ENCODE measurements at places on chromosomes 2 and 18.

- no peak for DNase-seq
Observed at GRCh38 chr2:669323-669722, 7.9 kb downstream of the TMEM18 start.

GRCh38 chr2:219967247-219968245 lies 340.1 kb downstream of the SLC4A3 start:
- no peak for DNase-seq

DNA sequence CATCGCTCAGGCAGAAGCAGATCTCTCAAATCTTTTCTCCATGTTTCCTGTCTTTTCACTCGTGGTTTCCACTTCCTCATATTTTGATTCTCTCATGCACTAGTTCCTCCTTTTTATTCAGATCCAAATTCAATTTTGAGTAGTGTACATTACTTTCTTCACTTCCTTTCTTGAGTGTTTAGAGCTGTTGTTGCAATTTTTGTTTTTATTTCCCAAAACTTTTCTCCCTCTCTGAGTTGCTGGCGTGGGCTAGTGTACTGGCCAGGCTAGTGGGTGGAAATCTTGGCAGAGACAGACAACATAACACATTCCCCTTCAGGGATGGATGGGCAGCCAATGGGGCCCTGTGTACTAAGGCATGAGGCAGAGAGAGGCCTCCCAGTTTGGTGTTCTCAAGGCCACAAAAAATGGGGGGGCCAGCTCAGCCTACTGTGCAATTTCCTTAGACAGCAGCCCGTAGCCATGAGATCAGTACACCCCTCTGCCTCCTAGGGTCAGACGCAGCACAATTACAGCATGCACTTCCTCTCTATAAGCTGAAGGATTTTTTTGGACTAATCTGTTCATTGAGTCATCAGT lies 145.1 kb upstream of the PID1 start:
- DNase-seq: no peak

GRCh38 chr2:11866358-11867335 lies 120.2 kb downstream of the LPIN1 start:
- no peak for DNase-seq

DNA sequence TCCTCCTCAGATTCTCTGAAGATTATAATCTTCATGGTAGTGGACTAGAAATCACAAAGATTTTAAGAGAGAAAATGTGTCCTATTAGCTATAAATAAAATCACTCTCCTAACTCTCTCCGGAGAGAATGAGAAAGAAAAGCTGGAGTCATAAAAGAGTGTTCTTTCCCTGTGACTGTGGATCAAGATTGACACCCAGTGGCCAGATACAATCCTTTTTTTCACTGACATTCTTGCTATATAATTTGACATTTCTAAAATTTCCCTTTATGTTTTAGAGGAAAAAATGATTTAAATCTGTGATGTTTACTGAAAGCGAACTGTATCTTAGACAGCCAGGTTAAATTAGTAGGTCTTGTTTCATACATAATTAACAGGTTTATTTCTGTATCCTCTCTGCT lies 35.4 kb upstream of the LRP2 start:
- no peak for DNase-seq

DNA sequence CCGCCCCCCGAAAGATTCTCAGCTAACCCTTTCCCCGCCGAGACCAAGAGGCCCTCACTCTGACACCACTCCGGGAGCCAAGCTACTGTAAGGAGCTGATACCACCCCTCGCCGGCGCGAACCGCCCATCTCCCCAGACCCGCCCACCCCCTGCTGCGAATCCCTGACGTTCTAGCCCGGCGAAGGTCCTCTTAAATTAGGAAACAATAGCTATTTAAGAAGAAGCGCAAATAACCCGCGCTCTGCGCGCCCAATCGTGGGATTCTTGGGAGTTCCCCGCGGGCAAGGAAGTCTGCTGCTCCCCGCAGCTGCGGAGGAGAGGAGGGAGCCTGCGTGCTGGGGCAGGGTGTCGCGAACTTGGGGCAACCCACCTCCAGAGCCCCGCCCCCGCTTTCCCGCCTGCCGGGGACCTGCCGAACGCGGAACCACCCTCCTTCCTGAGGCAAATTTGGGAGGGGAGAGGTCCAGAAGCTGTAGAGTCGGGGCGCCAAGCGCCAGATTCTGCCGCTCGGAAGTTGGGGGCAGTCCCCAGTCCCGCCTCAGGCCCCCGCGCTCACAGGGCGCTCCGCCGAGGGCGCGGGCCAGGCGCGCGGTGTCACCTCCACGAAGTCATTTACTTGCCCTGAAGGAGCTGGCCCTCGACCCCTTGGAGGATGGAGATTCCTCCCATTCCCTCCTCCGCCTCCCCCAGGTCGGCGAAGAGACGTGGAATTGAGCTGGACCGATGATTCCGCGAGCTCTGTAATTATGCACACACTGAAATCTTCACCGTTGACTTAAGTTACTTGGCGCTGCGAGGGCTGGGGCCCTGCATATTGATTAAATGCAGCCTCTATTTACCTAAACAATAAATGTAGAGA lies 8.4 kb upstream of the SP9 start:
- DNase-seq: no peak

DNA sequence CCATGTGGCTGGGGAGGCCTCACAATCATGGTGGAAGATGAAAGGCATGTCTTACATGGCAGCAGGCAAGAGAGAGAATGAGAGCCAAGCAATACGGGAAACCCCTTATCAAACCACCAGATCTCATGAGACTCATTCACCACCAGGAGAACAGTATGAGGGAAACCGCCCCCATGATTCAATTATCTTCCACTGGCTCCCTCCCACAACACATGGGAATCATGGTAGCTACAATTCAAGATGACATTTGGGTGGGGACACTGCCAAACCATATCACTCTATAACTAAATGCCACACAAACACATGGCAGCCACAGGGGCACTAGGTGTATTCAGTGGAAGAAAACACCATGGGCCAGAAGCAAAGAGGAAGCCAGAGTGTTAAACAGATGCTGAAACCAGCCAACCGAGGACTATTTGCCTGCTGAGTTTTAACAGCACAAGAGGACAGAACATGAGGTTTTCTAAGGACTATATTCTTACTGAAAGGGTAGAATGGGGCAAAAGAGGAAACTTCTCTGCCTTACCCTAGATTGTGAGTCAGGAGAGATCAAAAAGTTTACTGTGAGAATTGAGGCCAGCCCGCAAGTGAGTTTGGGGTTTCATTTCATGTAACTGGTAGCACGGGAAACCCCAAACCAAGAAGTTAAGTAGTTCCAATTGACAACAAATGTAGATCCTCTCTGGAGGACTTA lies 49.2 kb downstream of the SIGLEC15 start:
- no peak for DNase-seq

DNA sequence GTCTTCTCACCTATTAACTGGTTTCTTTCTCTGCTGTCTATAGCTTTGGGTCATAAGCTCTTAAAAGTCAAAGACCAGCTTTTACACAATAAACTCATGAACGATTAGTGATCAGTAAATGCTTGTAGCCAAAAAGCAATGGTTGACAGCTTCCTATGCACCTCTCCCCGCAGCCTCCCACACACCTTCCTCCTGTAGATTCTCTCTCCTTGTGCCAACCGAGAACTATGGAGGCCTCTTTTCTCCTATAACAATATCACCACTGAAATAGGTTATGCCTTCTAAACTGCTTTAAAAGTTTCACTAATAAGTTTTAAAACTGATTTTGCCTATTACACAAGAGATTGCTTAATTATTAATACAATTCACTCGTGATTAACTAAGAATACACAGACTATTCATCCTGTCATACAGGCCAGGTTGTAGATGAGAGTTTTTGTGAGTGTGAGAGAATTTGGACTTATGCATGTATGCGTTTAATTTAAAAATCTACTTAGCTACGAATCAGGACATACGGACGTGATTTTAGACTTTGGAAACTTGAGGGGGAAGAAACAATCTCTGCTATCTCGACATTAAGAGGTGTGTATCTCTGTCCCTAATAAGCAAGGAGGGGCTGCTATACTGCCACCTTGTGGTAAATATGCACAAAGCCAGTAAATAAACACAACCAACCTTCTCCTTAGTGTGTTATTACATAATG lies 229.1 kb upstream of the RBBP8 start:
- DNase-seq: peak; percentile 16

GRCh38 chr2:143452817-143453451 lies 323.7 kb downstream of the ARHGAP15 start:
- DNase-seq: no peak

DNA sequence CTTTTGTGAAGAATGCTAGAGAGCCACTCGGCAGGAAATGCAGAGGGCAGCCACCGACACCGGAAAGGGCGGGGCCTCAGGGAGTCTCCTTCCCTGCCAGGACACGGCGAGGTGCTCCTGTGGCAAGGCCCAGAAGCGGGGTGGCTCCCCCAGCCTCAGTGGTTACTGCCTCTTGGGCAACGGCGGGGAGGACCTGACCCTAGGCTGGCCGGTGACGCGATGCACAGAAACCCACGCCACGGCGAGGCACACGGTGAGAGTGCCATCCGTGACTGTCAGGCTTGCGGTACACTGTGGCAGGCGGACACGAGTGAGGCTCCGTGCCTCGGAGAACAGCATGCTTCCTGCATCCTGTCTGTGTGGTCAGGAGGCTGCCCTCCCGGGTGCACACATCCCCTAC lies 47.8 kb downstream of the ZAP70 start:
- DNase-seq: no peak

DNA sequence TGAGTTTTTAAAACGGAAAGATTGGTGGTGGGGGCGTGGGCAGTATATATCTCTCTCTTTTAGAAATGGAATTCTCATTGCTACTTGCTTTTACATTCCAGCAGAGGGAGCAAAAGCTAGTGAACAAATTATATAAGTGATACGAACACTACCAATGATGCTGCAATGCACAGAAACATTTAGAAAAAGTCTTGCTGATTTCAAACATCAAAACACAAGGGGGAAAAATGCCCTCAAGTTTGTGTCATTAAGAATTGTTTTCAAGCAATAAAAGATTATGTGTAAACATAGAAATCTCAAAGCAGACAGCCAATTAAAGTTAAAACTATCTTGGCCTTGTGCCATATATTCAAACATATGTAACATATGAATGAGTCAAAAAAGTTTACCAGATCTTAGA lies 296.3 kb upstream of the KCNJ3 start:
- DNase-seq: no peak

DNA sequence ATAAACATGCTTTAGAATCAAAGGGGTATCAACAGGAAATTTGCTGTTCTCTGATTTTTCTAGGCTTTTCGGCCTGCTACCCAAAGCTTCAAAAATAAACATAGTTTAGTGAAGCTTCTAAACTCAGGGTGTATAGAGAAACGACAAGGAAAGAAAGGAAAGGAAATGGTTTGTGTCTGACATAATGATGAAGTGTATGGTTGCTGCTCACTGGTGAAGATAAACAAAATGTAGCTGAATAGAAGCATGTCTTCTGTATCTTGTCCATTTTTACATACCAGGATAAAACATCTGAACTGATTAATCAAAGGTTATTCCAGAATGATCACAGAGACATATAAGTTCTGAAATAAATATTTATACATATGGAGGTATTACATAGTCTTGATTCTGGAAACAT lies 1324.6 kb upstream of the NRXN1 start:
- DNase-seq: no peak

- DNase-seq: no peak
Observed at GRCh38 chr2:240280621-240281020, 140.2 kb upstream of the OTOS start.

DNA sequence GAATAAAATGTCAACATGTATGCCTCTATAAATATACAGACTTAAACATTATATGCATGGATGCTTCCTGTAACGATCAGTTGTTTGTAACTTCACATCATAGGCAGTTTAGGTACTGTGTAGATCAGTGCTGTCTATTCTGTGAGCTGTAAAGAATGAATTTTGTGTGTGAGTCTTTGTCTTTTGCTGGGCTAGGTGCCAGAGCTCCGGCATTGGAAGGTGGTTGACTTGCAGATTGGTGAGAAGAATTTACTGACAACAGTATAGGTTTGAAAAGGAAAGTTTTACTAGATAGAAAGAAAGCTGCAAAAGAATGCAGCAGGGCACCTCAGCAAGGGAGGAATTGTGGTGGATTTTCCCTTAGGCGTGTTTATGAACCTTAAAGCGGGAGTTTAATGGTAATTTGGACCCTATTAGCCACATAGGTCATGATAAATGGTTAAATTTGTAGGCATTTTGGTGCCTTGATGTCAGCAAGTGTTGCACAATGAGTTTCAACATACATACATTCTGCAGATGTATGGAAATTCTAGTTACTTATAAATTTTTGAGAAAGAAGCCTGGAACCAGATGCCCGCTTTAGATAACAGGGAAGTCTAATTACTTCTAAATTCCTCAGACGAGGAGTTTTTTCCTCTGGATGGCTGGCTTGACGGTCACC lies 6.7 kb upstream of the QPCT start:
- no peak for DNase-seq

DNA sequence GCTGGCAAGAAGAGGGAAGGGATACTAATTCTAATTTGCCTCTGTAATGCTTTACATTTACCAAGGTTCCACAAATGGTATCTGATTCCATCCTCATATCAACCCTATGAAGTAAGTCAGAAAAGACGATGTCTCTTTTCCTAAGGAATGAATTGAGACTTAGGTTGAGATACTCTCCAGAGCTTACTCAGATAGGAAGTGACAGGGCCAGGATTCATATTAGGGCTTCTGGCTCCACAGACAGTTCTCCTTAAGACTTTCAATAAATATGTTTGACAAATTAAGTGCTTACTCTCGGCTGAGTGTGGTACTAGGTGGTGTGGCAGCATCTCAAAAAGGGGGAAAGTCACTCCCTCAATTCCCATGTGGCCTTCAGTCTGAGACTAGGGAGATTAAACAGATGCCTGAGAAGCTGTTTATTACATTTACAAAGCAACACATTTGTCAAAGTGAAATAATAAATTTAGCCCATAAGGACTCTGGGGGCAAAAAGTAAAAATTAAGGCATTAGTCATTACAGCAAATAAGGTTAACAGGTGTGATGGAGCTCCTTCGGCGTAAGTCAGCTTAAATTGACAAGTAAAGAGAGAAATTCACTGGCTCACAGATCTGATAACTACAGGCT lies 14.2 kb downstream of the CDK15 start:
- DNase-seq: no peak

GRCh38 chr2:40827392-40827791 lies 375.5 kb upstream of the SLC8A1 start:
- DNase-seq: no peak

- DNase-seq: no peak
Observed at GRCh38 chr2:169007941-169008340, 23.2 kb downstream of the ABCB11 start.

DNA sequence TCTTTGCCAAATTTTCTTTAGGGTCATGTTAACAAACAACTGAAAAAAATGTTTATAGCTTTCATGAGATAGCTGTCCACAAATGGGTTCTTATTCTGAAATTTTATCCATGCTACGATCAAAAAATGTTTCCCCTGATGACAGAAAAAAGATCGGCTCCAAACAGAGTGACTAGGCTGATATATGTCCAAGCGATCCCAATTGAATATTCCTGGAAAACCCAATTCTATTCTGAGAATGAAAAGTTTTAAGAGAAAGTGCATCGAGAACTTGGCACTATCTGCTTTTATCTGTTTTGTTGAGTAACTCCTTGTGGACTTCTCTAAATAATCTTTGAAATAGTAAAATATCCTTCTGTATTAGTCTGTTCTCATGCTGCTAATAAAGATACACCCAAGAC lies 19.1 kb downstream of the KCNE4 start:
- DNase-seq: no peak
